Thymus (tissue), 14 donors: ENCODE measurements at places on chromosomes 3 and 15.

DNA sequence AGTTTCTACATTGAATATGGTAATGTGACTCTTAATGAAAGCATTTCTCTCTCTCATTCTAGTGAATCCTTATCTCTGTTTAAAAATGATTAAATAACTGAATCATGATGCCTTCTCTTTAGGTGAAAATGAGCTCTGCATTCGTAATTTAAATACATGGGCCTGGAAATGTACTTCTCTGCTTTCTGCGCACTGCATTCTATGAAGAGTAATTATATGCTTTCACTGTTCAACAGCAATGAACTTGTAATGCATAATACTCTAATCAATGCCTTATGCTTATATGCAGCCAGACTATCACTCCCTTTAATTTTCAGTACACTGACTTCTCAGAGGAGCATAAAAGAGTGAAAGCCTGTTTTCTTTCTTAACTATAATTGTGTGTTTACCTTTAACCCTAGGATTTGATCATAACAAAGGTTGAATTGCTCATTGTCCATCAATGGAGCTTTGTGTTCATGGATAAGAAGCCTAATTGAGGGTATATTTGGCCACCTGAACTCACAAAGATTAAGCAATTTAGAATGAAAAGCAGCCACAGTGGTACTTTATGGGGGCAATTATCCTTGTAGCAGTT lies 330.8 kb upstream of the PDZRN3 start:
- no peak for DNase-seq

- no peak for DNase-seq
Observed at GRCh38 chr3:71243229-71243628, 340.3 kb downstream of the FOXP1 start.

- no peak for DNase-seq
Observed at GRCh38 chr3:72907131-72907711, 19.4 kb downstream of the GXYLT2 start.

GRCh38 chr3:157672061-157672460 lies 168.8 kb upstream of the VEPH1 start:
- DNase-seq: no peak
